ENCODE measurements at places on chromosomes 5 and 9.

DNA sequence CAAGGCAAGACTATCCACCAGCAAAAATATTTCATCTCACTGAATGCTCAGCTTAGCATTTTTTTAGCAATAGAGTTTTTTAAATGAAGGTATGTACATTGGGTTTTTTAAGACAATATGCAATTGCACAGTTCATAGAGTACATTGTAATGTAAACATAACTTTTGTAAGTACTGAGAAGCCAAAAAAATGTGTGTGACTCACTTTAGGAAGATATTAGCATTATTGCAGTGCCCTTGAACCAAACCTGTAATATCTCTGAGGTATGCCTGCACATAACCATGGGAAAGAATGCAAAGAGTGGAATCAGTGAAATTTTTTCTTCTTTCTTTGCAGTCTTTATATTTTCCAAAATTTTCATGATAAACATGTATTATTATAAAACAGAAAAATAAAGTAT, 1533.3 kb upstream of the WWC1 start:
- peak; percentile 12 for DNase-seq

DNA sequence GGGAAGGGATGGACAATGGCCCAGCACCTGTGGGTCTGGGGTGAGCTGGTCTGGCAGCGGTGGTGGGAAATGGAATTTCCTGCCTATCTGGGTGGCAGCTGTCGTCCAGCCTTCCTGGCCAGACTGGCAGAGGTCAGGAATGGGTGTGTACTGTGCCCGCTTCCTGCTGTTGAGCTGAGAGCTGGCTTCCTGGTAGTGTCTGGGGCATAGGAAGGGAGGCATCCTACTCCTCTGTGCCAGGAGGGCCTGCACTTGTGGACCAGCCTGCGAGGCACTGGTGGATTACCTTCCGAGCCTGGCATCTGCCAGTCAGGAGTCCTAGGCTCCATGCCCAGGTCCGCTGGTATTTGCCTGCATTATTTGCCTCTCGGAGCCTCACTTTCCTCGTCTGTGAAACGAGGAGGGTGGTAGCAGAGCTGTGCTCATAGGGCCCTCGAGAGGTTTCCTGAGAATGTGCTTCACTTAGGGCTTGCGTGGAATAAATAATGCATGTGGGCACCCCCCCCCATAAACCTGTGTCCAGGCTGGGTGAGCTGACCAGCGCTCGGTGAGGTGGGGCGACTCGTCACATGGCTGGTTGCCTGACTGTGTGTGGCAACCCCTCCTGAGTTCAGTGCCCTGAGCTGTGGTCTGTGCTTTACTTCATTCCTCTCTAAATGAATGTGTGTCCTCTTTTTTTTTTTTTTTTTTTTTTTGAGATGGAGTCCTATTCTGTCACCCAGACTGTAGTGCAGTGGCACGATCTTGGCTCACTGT, 47.7 kb downstream of the HMCN2 start:
- DNase-seq: no peak

DNA sequence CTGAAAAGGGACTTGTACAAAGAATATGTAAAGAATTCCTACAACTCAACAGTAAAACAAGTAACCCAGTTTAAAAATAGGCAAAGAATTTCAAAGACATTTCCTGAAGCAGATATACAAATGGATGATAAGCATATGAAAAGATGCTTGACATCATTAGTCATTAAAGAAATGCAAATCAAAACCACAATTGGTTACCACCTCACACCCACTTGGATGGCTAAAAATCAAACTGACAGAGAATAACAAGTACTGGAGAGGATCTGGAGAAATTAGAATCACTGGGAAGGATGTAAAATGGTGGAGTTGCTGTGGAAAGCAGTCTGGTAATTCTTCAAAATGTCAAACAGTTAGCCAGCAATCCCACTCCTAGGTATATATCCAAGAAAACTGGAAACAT, 12.5 kb upstream of the FOXE1 start:
- DNase-seq: peak; percentile 86

GRCh38 chr5:53882006-53882675, 321.7 kb downstream of the NDUFS4 start:
- no peak for DNase-seq

DNA sequence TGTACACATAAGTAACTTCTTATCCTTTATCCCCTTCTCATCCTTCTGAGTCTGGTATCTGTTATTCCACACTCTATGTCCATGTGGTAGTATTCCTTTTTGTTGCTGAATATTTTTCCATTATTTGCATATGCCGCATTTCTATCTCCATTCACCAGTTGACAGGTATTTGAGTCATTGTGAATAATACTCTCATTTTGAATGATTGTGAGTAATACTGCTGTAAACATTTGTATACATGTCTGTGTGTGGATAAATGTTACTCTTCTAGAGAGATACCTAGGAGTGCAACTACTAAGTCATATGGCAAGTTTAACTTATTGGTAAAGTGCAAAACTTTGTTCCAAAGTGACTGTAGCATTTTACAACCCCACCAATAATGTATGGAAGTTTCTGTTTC, 15.6 kb downstream of the RIC1 start:
- DNase-seq: no peak

DNA sequence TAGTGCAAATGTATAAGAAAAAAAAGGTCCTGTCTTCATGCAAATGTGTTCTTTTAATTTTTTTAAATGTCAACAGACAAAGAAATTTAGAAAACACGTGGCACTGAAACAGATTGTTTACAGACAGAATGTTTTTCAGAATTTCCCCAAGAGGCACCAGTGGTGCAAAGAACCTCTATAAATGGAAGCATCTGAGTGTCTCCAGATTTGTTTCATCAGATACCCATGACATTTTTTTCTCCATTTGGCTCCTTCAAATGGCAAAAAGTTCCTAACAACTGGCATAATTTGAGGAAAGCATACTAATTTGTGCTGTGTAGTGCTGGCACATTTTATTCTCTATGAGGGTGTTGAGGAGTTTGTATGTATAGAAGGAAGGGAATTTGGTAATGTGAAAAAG, 15.0 kb downstream of the CCDC192 start:
- no peak for DNase-seq

DNA sequence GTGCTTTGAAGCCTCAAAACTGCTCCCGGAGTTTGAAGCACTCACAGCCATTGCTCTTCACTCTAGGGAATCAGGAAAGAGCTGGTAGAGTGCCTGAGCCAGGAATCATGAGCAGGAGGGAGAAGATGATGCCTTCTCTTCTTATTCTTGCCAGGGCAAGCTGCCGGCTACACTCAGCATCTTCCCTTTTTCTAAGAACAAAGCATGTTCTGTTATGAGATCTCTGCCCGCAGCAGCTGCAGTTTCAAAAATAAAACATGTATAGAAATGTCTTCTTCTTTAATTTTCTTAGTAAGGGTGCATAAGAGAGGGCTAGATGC, 57.9 kb upstream of the RICTOR start:
- no peak for DNase-seq

GRCh38 chr5:178383301-178383918, 150.8 kb upstream of the PHYKPL start:
- DNase-seq: no peak

DNA sequence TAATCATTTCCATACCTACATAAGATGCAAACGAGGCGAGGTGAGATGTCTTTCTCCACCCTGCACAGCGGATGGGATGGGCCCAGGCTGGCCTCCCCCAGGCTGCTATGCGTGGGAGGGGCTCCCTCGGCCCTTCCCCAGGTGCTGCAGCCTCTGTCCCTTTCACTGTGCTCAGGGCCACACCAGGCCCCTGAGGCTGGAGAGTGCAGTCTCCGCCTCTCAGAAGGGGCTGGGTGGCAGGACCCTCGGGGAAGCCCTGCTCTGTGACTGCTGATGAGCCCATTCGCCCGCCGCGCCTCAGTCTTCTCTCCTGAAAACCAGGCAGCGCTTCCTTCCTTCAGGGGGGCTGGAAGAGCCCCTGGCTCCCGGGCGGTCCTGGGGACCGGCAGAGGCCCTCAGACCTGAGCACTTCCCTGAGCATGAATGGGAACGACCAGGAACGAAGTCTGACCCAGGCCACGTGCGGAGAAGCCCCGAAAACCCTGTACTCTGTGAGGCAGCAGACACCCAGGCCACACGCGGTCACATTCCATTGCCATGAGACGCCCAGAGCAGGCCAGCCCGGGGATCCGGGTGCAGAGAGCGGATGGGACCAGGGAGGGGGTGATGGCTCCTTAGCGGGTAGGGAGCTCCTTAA, 21.9 kb upstream of the NOTCH1 start:
- peak; percentile 88 for DNase-seq

DNA sequence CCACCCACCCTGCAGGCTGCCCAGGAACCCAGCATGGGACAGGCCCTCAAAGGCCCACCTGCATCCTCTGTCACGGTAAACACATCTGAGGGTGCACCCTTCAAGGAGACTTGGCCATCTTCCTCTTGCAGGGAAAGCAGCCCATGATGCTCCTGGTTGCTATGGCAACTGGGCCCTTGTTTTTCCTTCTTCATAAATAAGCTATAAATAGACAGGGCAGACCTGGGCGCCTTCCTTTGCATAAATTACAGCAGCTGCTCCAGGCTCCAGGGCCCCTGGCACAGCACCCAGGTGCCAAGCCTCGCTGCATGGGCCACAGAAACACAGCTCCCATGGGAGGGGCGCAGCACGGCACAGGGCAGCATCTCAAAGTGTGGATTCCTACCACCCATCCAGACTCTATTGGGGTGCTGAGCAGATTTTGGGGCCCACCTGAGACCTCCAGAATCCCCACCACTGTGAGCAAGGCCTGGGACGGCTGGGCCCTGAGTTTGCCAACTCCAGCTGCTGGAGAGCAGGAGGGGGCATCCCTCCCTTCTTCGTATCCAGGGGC, 5.8 kb upstream of the PSMB7 start:
- DNase-seq: no peak

- DNase-seq: no peak
These were observed 23.1 kb upstream of the SPTLC1 start for GRCh38 chr9:92138157-92138959.

DNA sequence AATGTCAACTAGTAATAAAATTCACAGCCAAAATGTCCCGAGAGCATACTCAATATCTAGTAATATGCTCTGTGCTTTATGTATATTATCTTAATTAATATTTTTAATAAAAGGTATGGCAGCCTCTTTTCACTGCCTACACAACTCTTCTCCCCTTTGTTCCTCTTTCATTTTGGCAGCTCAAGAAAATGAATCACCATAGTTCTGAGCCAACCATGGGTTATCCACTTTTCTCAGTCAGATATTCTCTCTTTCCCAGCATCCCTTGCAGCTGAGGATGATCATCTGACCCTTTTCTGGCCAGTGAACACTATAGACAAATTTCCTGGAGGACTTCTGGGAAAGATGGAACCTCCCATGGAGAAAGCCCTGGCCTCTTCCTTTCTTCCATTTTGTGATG, 8.2 kb upstream of the DOCK8 start:
- DNase-seq: no peak

GRCh38 chr5:126354012-126354857, 69.0 kb upstream of the GRAMD2B start:
- peak; percentile 85 for DNase-seq

- no peak for DNase-seq
These were observed 70.7 kb downstream of the THBS4 start for GRCh38 chr5:80105698-80106439.

DNA sequence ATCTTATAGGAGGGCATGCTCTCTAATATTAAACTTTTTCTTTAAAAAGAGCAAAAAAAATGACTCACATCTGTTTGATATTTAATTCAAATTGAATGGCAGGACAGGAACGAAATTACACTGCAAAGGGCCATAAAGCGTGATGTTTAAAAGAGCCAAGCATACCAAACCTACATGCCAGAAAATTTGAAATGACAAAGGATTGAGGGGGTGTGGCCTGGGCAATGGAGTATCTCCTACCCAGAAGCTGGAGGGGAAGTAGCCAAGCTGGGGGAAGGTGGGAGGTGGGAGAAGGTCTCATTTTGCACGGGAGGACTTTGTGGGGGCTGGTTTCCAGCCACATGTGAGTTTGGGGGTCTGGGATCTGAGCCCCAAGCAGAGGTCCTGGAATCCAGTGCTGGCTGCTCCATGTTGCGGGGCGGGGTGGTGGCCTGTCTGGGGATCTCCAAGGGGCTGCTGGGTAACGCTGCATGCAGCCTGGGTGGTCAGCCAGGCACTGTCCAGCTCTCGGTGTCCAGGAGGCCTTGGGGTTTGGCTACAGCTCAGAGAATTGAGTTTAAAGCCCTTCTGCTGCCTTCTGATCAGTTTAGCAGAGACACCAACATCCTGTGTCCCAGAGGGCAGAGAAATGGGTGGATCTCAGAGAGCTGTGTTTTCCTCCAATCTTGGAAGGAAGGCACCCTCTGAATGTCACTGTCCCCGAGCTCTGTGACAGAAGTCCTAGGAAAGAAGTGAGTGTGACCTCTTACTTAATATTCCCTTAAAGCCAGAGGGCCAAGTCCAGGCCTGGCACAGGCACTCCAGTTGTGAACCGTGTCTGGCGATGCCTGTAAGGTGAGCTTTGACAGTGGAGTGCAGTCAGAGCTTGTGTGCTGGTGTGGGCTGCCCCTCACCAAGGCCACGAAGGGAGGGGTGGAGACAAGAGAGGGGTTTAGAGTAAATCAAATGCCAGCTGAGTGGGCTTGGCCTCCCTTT, 7.6 kb downstream of the DCANP1 start:
- DNase-seq: no peak

- DNase-seq: peak; percentile 89
These were observed 78.3 kb upstream of the ZNF608 start for GRCh38 chr5:124824637-124825158.

DNA sequence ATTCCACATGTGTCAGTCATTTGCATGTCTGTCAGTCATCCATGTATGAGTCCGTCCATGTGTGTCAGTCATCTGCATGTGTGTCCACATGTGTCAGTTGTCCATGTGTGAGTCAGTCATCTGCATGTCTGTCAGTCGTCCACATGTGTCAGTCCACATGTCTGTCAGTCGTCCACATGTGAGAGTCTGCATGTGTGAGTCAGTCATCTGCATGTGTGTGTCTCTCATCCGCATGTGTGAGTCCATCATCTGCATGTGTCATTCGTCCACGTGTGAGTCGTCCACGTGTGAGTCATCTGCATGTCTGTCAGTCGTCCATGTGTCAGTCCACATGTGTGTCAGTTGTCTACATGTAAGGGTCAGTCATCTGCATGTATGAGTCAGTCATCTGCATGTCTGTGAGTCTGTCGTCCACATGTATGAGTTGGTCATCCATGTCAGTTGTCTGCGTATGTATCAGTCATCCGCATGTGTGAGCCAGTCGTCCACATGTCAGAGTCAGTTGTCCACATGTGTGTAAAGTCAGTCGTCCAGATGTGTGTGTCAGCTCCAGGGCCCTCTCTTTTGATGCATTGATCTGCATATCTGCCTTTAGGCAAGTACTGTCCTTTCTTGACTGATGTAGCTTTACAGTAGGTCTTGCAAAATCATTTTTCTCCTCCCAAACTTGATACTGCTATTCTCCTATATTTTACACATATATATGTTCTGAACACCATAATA, 72.5 kb upstream of the CACNA1B start:
- DNase-seq: no peak

DNA sequence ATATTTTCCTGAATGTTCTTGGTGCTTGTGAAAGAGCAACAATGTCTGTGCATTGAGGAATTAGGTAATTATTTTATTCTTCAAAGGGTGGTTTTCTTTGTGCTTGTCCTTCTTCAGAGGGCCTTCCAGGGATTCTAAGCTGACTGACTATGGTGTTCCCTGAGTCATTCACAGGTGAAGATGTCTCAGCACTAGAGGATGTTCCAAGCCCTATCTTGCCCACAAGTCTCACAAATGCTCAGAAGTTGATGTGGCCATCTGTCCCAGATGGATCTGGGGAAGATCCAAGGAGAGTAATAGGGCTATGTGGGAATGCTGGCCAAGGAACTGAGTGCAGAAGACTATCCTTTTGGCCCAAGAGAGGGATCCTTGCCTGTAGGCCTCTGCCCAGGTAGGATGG, 120.9 kb downstream of the ADAMTSL1 start:
- DNase-seq: no peak
